Posterior vena cava (tissue), 2 donors: ENCODE measurements at places on chromosomes 1 and 21. TPM values are rescaled to one million over a fixed set of nuclear protein-coding genes. Genes with fewer than 3 reads are reported as not detected.

DNA sequence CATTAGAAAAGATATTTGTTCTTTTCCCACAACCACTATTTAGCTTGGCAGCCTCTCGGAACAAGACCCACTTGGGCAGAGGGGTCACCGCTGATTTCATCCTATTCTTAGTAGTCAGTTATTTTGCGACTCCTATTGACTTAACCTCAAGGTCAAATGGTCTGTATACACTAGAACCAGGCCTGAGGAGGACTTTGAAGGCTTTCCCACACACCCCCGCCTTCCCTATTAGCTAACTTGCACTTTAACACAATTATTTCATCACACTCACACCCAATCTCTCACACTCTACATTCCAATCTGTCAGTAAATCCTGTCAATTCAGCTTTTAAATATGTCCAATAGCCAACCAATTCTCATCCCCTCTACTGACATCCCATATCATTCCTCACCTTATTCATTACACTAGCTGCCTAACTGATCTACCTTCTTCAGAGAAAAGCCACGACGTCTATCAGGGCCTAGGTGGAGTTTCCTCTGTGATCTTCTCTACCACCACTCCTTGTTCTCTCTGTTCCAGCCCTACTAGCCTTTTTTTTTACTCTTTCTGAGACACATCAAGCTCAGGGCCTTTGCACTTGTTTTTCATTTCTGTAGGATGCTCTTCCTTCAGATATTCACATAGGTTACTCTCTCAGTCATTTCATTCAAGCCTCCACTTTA lies 1.0 kb upstream of the NIBAN1 start:
- no peak for DNase-seq

- no peak for DNase-seq
Measured at GRCh38 chr21:25558123-25558522, 49.2 kb downstream of the MRPL39 start.

DNA sequence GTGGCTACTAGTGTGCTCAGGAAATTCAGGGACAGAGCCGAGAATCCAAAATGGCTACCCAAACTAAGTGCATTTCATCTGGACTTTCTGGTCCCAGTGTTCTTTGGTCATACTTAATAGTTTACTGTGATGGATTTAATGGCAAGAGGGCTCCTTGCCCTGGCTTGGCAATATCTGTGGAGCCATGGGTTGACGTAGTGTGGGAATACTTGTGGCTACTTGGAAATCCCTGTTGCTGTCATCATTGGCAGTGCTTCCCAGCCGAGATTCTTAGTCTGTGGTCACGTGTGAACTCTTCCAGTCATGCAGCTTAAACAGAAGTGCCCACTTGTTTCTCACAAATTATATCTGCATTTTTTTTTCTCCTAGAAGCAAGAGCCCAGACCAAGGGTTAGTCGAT lies 198.9 kb downstream of the HS2ST1 start:
- peak; percentile 86 for DNase-seq

GRCh38 chr1:168468042-168468809 lies 75.6 kb downstream of the XCL2 start:
- DNase-seq: no peak

DNA sequence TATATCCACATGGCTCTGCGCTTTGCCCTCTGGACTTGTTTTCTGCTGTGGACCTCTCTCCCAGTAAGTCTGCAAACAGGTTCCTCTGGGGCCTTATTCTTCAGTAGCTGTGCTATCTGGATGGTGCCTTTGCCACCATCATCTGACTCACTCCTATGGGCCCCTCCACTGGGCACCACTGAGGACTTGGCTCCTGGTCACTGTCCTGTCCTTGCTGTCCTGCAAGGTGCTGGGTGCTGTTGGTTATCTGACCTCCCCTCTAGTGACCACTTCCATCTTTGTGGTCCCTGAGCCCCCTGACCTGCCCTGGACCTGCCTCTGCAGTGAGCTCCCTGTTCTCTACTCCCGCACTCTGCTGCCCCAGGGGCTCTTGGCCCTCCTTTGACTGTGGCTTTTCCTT lies 6.7 kb downstream of the CNIH3 start:
- no peak for DNase-seq

- DNase-seq: no peak
Measured at GRCh38 chr1:92859400-92860039, 27.7 kb downstream of the RPL5 start.

- no peak for DNase-seq
Measured at GRCh38 chr1:24619376-24619775, 23.7 kb upstream of the SRRM1 start.

- no peak for DNase-seq
Measured at GRCh38 chr1:153353226-153353947, 4.3 kb upstream of the S100A9 start.

DNA sequence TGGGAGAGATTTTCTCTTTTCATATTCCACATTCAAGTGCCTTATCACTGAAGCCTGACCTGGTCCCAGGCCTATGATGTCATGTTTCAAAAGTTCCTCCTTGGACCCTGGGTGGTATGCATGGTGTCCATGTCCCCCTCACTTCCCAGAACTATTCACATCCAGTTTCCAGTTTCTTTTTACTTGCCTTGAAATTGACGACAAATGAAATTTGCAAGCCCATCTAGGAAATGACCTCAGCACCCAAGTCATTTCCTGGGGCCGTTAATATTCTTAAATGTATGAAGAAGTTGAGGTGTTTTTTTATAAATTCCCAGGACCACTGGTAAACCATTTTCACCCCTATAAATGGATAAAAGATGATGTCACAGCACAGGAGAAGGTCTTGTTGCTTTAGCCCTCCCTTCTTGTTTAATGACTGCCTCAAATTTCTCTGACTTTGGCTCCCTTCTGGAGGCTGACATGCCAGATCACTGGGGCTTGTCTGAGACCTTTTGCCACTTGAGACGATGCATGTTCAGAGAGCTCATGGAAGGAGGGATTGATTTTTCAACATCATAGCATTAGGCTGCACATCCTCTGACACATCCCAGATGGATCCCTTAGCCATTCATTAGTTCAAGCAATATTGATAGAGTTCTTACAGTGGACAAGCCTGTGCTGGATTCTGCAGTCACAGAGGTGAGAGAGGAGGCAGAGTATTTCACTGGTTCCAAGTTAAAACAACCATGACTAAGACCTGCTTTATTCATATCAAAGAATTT lies 221.3 kb downstream of the PLPP3 start:
- no peak for DNase-seq

- peak; percentile 63 for DNase-seq
Measured at GRCh38 chr1:5781079-5781478, 211.1 kb downstream of the NPHP4 start.

DNA sequence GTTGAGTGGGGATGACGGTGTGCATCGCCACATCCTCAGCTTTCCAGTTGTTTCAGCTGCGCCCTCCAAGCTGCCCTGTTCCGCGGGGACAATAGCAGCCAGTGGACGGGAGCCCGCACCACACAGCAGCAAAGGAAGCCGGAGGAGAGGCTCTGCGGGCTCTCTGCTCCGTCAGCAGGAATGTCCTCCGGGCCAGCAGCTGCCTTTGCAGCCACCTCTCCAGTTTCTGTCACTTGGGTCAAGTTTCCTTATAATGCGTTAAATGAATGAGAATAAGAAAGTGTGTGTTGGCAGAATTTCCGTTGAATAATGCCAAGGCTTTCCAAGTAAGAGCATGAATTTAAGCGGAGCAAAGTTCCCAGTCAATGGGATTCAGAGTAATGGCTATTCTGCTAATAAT lies 263.3 kb downstream of the KIF26B start:
- DNase-seq: no peak

- DNase-seq: no peak
Measured at GRCh38 chr1:59693406-59693805, 121.3 kb upstream of the HOOK1 start.

DNA sequence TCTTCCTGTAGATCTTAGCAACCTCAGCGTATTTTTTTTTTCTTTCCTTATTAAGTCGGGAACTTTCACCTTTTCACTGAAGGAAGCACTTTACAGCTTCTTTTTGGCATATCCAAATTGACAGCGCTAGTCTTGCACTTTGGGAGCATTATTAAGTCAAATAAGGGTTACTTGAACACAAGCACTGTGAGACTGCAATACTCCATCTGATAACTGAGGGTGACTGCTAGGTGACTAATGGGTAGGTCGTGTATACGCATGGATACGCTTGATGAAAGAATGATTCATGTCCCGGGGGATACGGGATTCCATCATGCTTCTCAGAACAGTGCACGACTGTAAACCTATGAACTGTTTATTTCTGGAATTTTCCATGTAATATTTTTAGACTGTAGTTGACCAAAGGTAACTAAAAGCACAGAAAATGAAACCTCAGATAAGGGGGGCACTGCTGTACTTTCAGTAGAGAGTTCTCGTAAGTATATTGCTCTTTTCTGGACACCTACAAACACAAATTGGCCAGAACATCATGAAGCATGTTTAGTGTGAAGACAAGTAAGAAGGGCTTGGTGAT lies 364.7 kb downstream of the SMYD3 start:
- no peak for DNase-seq

DNA sequence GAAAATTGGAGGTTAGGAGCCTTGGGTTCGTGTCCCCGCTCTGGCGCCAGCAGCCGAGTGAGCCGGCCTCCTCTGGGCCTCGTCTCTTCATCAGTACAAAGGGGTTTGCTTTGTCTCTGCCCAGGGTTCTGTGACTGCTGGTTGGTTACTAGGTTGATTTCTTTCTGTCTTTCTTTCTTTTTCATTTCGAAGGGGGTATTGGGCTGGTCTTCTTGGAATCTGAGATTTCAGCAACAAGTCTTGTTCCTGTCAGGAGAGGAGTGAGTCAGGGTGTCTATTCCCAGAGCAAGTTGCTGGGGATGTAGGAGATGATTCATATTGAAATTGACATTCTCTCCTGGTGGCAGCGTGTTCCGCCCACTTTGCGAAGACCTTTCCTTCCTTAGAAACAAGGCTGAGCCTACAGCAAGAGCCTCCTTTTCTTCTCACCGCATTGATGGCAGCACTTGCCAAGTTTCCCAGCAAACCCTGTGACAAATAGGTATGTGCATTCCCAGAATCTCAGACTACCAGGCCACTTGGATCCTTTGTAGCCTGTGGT lies 79.2 kb downstream of the MAN1C1 start:
- DNase-seq: no peak

- no peak for DNase-seq
Measured at GRCh38 chr1:160850993-160851392, 11.7 kb downstream of the CD244 start.

DNA sequence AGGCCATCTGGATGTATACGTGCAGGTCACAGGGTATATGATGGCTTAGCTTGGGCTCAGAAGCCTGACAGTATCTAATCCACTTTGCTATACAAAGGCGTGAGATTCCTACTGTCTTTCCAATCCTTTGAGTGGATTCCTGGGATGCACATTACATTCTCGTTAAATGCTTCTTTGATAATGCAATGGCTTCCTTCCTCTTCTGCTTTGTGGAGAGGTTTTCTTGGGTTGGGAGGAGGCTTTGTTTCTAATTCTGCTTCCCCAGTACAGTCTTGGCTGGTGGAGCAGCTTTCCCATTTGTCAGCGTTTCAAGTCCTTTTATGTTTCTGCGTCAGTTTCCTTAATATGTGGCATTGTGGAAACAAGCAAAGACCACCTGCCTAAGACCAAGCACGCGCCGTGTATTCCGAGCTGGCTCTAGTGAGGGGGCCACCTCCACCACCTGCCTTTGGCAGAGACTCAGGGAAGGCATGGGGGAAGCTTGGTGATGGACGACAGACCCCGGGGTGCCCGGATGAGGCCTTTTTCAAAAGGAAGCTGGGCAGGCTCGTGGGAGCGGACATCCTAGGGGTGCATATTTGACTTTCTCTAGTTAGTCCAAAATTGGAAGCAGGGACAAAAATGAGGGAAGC lies 72.7 kb downstream of the WDR4 start:
- peak; percentile 58 for DNase-seq

GRCh38 chr1:64946916-64947315 lies 19.4 kb downstream of the JAK1 start:
- no peak for DNase-seq

Gene GREM2
- 4.9 TPM for total RNA-seq

Gene IL19
- not detected for total RNA-seq

Gene SETDB1
- total RNA-seq: 26.8 TPM

Gene CDC73
- 79.1 TPM for total RNA-seq

Gene PAQR7
- total RNA-seq: 7.1 TPM

Gene FMO2
- 41.0 TPM for total RNA-seq

Gene BRDT
- total RNA-seq: not detected

Gene ROR1
- total RNA-seq: 25.8 TPM

Gene PTPRF
- total RNA-seq: 68.3 TPM

Gene RNF207
- total RNA-seq: 8.6 TPM

Gene TMPRSS3
- total RNA-seq: not detected

Gene NHLH2
- total RNA-seq: not detected
